ENCODE measurements at places on chromosomes 6 and 20. TPM values are rescaled to one million over a fixed set of nuclear protein-coding genes. Genes with fewer than 3 reads are reported as not detected.

DNA sequence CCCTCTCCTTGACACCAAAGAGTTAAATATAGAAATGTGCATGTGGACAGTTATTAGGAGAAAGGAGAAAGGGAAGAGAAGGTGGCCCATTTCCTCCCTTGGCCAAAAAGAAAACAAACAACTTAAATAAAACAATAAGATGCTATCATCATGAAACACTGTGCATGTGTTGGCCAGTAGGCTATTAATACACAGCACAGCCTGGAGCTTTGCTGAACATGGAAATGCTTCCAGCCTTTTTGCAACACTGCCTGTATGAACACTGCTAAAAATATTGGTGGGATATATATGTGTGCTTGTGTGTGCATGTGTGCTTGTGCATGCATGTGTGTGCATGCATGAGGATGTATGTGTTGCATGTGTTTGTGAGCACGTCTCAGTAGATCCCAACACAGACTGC is 100.4 kb downstream of the LY86 start:
- no peak for DNase-seq

- DNase-seq: no peak
Measured at GRCh38 chr20:46361381-46361780, 45.0 kb downstream of the ELMO2 start.

GRCh38 chr6:82246802-82247504 is 591 bp downstream of the IBTK start:
- DNase-seq: peak; percentile 48

DNA sequence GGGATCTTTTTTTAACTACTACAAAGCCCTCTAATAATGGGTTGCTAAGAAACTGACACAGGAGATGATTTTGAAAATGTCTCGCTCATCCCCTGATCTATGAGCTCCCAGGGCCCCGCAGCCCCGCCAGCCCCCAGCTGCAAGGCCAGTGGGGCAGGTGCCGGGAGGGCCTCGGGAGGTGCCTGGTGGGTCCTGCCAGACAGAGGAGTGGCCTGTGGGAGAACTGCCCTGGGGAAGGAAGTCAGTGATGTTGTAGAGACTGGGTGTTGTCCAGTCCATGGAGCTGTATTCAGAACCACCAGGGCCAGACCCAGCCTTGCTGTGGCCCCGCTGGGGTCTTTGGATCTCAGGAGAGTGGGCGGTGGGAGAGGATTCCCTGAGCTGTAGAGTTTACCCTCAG is 258.7 kb downstream of the TAF4 start:
- no peak for DNase-seq

DNA sequence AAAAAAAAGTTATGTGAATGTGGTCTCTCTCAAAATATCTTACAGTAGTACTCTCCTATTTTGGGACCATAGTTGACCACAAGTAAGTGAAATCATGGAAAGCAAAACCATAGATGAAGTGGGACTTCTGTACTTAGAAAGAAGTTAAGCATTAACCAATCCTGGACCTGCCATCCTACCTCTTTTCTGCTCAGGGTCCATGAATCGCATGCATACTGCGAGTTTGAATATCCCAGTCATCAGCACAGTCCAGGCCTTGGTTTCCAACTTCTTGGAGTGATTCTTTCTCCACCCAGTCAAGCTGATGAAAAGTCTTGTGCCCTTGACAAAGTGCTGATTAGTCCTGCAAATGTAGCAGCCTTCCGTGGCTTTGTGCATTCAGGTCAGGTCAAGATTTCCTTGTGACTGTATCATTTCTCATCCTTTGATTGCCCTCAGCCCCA is 46.0 kb downstream of the RNF217 start:
- peak; percentile 90 for DNase-seq

DNA sequence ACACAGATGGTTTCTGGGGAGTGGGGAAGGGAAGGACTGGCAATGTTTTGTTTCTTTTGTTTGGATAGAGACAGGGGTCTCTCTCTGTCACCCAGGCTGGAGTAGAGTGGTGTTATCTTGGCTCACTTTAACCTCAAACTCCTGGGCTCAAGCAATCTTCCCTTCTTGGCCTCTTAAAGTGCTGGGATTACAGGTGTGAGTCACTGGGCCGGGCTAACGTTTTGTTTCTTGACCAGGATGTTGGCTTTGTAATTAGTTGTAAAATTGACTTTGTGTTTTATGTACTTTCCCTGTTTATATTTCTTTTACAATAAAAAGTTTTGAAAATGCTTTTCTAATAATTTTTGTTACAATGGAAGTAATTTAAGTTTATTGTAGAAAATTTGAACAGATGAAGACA is 10.9 kb downstream of the SPATS1 start:
- no peak for DNase-seq

DNA sequence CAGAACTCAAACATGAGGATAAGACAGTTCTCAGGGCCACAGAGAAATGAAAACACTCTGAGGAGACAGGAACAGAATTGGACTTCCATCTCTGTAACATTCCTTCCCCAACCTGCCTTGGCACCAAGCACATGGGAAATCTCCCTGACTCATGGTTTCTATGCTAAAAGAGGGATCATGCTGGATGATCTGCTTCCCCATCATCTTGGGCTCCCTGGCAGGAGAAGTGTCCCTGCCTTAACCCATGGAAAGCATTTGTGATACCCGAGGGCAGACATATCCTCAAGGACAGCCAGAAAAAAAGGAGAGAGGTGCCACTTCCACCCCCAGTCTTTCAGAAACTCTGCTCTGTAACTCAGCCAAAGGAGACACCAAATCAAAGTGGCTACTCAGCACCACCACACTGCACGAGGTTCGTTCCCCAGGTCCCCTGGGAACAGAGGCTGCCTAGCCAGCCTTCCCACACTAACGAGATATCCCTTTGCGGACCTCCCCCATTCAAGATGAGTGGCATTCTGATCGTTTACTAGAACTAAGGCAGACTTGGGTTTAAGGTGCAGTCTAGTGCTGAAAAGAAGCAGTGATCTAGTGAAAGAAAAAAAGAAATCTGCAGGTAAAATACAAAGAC is 34.8 kb downstream of the BLOC1S5 start:
- no peak for DNase-seq

DNA sequence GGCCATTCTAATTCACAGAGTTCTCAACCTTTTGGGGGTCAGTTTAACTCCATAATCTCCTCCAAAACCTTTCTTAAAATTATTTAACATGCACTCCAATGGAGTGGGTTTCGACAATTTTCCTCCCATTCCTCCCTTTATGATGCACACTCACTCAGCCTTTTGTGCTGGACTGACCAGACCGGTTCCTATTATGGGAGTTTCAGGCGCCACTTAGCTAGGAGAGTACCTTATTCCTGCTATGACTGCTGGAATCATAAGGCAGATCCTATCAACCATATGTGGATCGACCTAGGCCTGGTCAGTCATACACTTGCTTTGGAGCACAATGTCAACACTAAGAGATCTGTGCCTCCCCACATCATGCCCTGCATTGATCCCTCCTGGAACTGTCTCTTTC is 63.9 kb upstream of the MOCS1 start:
- DNase-seq: no peak

GRCh38 chr6:83885984-83886383 is 26.5 kb downstream of the CYB5R4 start:
- DNase-seq: no peak

- no peak for DNase-seq
Measured at GRCh38 chr6:53818858-53819609, 24.2 kb downstream of the LRRC1 start.

GRCh38 chr6:90068703-90069523 is 174.6 kb downstream of the GJA10 start:
- no peak for DNase-seq

- no peak for DNase-seq
Measured at GRCh38 chr20:62234339-62234738, 4.0 kb upstream of the OSBPL2 start.

DNA sequence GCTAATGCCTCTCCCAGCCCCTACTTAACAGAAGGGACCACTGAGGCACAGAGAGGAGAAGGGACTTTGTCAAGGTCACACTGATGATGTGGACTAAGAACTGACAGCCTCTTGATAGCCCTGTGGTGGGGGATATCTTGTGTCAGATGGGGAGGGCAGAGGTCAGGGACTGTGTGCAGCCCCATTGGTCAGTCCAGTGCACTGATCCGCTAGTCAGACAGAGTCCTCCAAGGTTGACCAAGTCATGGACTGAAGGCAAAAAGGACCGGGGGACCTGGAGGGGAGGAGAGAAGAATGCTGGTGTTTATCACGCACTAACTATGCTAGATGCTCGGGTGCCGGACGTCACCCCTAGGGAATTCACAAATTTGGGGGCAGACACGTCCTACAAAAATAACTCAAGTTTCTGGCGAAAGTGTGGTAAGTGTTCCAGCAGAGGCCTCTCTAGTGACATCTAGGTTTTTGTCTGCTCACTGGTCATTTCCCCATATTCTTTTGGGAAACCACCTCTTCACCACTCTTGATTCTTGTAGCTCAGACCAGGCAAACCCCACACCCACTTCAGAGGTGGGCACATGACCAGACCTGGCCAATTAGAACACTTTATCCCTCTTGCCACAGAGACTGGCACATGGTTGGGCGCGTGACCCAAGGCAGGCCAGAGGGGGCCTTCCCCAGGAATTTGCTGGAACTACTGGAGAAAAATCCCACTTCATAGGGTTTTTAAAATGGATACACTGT is 21.0 kb downstream of the TCF15 start:
- no peak for DNase-seq

- no peak for DNase-seq
Measured at GRCh38 chr6:75504465-75505222, 11.0 kb upstream of the FILIP1 start.

GRCh38 chr6:168724669-168725570 is 283.9 kb downstream of the SMOC2 start:
- DNase-seq: no peak

GRCh38 chr6:32226434-32226833 is 2.6 kb upstream of the NOTCH4 start:
- DNase-seq: no peak

- DNase-seq: no peak
Measured at GRCh38 chr6:56841751-56842150, 113.2 kb upstream of the BEND6 start.

- no peak for DNase-seq
Measured at GRCh38 chr6:52297433-52297832, 12.9 kb upstream of the MCM3 start.

- no peak for DNase-seq
Measured at GRCh38 chr6:123855506-123855905, 51.8 kb downstream of the NKAIN2 start.

- no peak for DNase-seq
Measured at GRCh38 chr6:54254886-54255285, 53.4 kb upstream of the TINAG start.

DNA sequence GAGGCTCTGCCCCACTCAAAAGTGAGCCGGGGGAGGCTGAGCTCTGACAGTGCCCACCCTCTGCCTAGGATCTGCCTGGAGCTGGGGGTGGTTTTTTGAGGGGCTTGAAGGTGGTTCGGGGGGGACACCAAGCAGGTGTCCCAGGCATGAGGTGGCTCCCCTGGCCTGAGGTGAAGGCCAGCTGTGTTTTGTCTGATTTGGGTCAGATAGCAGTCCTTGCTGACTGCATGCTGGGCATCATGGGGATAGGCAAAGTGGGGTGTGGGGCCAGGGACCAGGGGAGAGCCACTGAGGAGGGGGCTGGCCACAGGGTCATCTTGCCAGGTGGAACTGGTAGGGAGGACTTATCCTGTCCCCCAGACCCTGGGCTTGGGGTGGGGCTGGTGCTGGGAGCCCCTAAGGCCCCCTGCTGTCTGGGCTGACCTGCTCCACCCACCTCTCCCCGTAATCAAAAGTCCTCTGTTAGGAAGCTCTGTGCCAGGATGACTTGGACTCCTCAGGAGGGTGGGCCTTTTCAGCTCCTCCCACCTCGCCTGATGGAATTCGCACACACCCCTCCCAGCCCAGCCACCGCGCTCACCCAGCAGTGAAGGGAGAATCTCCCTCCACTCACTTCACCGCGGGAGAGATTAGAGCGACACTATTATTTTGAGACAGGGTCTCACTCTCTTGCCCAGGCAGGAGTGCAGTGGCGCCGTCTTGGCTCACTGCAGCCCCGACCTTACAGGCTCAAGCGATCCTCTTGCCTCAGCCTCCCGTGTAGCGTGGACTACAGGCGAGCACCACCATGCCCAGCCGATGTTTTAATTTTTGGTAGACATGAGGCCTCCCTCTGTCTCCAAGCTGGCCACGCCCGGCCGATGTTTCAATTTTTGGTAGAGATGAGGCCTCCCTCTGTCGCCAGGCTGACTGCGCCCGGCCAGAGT is 1.5 kb upstream of the COL9A3 start:
- DNase-seq: peak; percentile 36

TIAM2 gene
- 10.8 TPM for total RNA-seq

RAD21L1 gene
- total RNA-seq: not detected

RIPPLY2 gene
- total RNA-seq: not detected

MEI4 gene
- total RNA-seq: 1.2 TPM

ULBP2 gene
- total RNA-seq: 8.2 TPM

F13A1 gene
- total RNA-seq: not detected

SLC35D3 gene
- total RNA-seq: not detected

DOK5 gene
- under 0.01 TPM for total RNA-seq

Measured in renal cortical epithelial cell (primary cell).